ENCODE measurements at places on chromosomes 12 and 14.

DNA sequence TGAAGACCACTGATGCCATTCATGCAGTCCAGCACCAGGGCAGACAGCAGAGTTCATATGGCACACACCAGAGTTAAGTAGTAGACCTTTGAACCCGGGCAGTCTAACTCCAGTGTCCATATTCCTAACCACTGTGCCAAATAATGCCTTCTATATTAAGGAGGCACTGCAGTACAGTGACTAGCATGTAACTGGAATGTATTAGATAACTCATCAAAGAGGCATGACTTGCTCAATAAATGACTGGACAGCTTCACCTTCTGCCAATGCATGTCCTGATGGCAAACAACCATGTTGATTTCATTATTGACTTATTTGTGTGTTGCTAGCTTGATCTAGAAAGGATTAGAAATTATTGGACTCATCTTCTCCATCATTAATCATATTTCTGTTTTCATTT, 40.2 kb downstream of the DACT1 start:
- no peak for DNase-seq

DNA sequence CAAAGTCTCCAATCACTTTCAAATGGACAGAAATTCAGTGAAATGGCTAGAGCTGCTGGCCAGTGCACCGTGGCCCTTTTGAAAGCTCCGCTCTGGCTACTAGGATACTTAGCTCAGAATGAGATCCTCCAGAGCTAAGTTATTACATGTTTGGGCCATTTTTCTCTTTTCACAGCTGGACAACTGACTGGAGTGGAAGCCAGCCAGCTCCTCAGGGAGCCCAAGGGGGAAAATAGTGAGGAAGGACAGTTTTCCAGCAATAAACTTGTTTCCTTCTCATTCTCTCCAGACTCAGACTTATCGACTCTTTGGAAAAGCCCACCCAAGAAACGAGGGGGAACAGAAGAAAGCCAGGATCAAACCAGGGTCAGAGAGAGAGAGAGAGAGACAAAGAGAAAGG, 266.0 kb downstream of the KSR2 start:
- DNase-seq = no peak

DNA sequence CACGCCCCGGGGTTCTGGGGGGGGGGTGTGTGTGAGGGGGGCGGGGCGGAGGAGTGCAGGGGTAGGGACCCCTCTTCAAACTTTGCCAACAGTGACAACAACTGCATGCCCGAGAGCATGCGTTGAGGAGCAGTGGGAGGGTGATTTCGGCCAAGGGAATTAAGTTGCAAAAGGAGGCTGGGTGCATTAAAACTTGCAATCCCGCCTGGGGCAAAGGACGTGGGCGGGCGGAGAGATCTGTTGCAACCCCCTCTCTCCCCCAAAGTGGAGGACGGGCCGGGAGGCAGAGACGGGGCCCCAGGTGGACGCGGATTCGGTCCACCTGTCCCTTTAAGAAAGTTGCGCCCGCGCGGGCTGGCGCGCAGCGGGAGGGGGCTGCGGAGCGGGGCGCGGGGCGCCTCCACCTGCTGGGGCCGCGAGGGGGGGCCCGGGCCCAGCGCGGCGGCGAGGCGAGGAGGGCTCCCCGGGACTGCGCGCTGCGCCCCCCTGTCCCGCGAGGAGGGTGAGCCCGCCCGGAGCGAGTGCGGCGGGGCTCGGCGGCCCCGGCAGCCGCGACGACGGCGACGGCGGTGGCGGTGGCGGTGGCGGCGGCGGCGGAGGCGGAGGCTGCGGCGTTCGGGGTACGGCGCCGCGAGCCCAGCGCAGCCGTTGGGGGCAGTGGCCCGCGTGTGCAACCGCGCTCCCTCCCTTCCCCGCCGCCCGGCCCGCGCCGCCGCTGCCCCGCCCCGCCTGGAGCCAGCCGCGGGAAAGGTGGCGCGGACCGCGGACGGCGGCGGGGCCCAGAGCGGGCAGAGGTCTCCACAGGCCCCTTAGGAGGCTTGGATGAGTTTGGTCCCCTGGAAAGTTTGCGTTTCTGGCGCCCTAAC, 530 bp upstream of the FOXN4 start:
- peak; percentile 61 for DNase-seq

DNA sequence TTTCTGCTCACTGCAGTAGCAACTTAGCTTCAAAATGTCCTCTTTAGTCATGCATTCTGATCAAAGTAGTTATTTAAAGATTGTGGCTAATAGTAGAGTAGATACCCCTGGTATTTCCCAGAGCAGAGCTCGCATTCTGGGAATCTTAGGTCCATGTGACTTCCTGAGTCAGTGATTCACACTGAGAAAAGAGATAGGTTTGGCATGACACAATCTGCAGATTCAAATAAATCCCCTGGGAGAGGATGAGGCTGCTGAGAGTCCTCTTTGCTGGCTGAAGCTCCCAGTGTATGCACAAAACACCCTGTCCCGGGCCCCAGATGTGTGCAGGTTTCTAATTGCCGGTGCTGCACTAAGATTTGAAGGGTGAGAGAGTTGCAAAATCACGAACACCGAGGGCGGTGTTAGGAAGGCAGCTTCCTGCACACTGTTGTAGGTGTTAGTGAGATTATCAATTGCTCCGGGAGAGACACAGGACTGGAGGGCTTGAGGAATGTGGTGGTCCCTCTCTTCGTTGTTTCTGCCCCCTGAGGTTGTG, 233.2 kb downstream of the NRXN3 start:
- no peak for DNase-seq

GRCh38 chr14:50882932-50883826, 11.3 kb downstream of the ABHD12B start:
- DNase-seq = no peak

GRCh38 chr12:76997011-76997780, 68.2 kb downstream of the E2F7 start:
- no peak for DNase-seq
